ENCODE measurements at places on chromosomes 4 and X.

- peak; percentile 64 for ATAC-seq
These were observed 88.2 kb upstream of the USP9X start for GRCh38 chrX:40996886-40997530.

DNA sequence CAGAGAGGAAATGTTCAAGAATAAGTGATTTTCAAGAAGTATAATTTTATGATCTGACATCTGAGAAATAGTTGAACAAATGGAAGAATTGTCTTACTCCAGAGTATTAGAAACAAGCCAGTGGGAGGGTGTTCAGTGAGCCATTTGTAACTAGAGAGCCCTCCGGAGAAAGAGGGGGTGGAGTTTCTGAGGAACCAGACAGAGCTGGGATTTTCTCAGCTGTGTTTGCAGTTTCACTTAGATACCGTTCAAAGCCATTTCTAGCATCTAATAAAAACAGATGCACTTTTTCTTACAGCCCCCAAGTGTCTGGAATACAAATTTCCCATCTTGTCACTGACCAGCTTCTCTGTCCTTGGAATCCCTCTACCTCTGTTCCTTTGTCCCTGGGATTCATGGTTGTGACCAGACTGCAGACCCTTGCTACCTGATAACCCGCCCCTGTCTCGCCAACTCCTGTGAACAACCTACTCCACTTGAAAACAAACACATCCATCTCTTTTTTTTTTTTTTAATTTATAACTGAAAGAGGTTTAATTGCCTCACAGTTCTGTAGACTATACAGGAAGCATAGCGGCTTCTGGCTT lies 132.8 kb upstream of the KLF3 start:
- ATAC-seq: no peak

GRCh38 chr4:42404001-42404400 lies 6.7 kb downstream of the SHISA3 start:
- ATAC-seq: no peak

DNA sequence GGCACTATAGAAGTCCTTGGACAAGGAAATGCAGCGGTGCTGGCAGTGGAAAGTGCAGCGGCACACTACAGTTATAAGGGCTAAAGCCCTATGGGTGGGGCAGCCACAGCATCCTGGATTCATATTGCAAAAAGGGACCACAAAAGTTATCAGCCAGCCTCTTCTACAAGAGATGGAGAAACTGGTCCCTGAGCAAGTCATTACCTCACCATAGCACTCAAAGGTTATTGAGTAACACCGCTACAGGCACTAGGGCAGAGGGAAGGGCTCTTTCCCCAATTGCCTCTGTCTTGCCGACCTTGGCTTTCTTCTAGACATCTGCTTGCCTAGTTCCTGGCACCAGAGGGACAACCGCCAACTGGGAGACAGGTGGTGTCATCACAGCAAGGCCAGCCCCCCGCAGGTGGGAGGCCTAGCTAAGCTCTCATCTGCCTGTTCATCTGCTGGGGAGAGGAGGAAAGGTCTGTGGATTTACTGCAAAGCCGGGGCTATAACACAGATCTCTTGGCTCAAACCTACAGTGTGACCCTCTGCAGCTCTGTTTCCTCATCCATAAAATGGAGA lies 600.0 kb downstream of the BCOR start:
- ATAC-seq: no peak

- no peak for ATAC-seq
These were observed 45.0 kb downstream of the TMEM47 start for GRCh38 chrX:34612036-34612435.

- ATAC-seq: no peak
These were observed 415.0 kb downstream of the CCSER1 start for GRCh38 chr4:90542216-90542615.

GRCh38 chr4:75698963-75699228 lies 25.5 kb upstream of the USO1 start:
- ATAC-seq: no peak

DNA sequence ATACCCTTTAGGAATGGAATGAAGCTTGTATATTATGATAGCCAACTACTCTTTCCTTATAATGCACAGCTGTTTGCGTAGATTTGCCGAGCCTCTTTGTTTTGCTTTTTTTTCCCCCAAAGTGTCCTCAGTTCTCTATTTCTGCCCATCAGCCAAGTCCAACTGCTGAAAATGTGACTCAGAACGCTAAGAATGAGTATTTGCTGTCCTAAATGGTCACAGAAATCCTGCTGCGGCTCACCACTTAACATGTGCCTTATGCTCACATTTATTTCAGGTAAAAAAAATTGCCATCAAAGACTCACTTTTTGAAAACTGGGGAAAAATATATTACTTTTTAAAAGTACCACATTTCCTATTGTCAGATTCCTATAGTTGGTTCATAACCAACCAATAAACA lies 36.9 kb downstream of the GABRA4 start:
- no peak for ATAC-seq

DNA sequence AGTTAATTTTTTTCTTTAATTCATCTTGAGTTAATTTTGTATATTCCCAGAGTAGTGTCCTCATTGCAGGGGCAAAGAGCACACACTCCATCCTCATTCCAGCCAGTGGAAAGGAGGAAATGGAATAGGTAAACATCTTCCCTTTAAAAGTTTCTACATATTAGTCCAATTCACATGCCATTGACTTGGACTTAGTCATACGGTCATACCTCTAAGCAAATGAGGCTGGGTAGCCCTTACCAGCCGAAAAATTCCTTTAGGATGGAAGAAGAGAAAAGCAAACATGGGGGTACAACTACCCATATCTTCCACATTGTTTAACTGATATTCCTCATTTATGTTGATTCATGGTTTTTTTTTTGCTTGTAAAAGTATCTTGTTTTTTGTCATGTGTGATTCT lies 37.4 kb upstream of the NDP start:
- no peak for ATAC-seq

DNA sequence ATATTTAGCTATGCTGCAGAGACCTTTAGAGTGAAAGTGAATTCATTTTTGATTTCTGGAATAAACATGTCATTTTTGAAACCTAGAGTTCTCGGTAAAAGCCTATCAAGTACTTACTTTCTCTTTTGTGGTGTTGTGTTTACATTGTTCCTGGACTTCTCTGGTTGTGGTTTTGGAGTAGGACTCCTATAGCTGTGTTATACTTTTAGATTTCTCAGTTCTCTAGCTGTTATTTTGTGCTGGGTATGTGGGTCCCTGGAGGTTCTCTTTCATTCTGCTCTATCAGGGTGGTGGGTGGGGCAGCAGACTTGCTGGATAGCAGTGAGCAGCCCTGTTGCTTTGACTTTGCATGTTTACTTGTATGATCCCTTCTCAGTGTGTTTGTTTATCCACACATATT lies 25.6 kb upstream of the MSMO1 start:
- peak; percentile 66 for ATAC-seq

DNA sequence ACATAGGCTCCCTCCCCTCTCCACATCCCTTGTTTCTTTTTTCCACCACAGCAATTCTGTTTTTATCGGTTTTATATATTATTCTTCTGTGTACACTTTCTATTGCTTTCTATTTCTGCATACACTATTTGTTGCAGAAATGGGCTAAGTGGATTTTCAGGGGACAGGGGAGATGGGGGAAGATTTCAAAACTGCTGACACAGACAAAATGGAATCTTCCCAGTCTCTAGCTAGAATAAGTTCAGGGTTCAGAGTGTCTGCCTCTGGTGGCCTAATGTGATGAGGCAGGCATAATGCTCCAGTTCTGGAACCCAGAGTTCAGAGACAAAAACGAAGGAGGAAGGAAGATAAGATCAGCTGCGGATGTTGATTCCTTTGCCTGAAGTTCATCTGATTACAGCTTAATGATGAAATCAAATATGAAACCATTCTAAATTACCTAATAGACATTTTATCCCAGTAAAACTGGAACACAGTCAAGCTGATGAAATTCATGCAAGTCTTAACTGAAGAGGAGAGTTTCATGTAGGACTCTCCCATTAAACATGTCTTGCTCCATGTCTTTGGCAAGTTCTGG lies 447.1 kb downstream of the AFF2 start:
- ATAC-seq: no peak

GRCh38 chr4:174425669-174426068 lies 96.6 kb downstream of the HPGD start:
- no peak for ATAC-seq

- no peak for ATAC-seq
These were observed 265.0 kb upstream of the RPS6KA3 start for GRCh38 chrX:20531667-20532066.

DNA sequence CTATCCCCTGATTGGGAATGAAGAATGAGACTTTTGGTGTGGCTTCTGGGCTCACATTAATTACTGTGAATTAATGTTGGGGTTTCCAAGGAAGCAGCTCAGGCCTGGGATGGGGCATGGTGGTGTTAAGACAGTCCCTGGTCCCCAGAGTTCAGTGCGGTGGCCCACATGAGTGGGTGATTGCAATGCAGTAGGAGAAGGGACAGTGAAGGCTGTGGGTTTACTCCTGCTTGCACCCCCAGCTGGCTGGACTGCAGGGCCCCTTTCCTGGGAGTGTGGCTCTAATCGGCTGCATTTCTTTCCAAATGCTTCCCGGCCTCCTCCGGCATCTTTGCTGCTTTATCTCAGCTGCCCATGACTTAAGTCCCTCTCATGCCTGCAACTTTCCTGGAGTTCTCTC lies 28.2 kb upstream of the GPR78 start:
- no peak for ATAC-seq

DNA sequence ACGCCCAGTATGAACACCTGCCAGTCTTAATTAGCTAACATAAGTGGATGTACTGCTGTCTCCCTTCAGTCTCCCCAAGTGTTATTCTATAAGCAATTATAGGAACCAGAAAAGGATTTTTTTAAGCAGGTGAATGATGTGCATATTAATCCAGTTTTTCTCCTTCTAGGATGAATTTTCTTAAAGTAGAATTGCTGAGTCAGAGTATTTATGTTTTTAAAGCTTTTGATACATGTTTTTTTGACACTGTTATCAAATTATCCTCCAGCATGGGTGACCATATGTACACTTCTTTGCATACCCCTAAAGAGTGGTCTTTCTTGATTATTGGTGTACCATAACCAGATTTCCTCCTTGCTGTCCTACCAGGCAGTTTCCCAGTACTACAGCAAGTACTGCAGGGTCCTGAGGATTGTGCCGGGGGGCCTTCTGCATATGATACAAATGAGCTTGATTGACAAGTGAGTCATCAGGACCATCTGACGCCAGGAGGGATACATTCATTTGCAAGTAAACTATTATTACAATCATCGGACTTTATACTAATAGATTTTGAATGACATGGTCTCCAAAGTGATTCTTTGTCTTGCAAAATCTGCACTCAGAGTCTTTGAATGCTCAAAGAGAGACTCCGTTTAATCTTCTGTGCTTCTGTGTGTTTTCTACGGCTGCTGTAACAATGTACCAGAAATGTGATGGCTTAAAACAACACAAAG lies 10.7 kb upstream of the PCYT1B start:
- ATAC-seq: no peak

DNA sequence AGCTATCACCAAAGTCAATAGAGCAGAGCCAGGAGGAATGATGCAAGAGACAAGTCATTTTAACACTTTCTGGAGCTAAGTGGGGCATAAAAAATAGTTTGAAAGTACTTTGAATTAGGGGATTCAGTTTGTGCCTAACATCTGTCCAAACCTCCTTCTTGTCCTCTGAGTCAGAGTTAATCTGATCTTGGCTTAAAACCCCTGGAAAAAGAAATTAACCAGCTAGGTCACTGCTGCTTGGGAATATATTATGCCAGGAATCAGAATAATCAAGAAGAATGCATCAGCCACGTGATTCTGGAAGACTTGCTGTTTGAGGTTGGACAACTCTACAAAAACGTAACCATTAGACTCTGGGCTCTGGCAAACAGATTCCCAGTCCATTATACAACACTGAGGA lies 45.3 kb upstream of the EDA2R start:
- no peak for ATAC-seq

DNA sequence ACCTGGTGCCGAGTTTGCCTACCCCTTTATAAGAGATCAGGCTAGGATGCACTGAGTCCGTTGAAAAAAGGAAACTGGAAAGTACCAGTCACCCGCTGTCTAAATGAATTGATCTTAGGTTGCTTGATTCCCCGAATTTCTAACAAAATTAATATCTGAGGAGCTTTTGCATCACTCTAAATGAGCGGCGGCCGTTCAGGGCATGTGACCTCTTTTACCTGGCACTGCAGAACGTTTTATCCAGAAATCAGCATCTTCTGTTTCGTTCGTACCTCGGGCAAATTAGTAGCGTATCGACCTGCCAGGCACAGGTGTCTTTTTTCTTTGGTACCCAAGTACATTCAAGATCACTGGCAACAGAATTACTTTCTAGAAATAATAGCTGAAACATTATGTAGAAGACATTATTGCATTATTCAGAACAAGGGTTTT lies 876 bp downstream of the KLHL2 start:
- peak; percentile 20 for ATAC-seq

DNA sequence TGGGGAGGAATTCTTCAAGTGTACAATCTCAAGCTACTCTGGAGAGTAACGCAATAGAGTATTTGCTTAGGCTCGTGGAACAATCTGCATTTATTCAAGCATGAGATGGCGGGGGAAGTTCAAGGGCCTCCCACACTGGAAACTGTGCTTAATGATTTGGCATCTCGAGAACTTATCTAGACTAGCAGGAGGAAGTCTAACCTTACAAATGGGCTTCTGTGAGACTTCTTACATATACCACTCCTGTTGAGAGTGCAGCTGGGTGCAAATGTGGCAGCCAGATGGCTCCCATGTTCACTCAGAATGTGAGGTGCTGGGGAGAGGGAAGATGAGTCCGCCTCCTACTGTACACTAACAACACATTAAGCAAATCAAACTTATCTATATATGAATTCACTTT lies 29.3 kb upstream of the PTPN13 start:
- no peak for ATAC-seq

DNA sequence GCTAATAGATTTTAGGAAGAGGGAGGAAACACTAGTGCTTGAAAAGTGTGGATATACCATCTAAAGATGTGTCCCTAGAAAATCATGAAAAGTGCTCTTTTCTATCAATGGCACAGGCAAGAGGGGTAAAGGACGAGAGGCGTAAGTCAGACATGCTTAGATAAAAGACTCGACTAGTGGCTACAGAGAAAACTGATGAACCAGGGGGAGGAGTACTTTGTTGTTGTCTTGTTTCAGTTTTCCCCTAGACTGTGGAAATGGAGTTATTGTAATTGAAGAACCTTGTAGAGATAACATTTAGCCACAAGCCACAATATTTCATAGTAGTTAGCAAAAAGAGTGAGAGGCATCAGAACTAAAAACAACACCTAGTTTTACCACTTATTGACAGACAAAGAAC lies 21.4 kb downstream of the GALNTL6 start:
- no peak for ATAC-seq
